ENCODE measurements at places on chromosomes 11 and 22.

GRCh38 chr11:65786786-65787636 lies at the start of gene OVOL1:
Gene OVOL1 (plus strand): TSS chr11:65787063. CDS start chr11:65787374, 311 bp downstream.
- no peak for DNase-seq

DNA sequence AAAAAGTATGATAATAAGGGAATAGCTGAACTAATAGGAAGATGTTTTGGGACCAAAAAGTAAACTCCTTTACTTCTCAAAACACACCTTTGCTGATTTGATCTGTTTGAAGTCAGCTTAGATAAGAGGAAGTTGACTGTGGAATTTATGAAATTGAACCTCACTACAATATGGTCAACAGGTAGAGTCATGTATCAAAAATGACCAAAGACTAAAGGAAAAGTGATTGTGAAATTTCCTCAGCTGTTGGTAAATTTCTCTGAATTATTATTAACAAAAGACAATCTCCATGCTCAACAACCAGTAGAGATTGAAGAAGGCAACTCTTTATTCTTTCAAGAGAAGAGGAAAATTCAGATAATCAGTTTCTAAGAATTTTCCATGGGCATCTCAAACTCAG lies 826.5 kb downstream of the KCNA4 start:
- DNase-seq, result no peak

DNA sequence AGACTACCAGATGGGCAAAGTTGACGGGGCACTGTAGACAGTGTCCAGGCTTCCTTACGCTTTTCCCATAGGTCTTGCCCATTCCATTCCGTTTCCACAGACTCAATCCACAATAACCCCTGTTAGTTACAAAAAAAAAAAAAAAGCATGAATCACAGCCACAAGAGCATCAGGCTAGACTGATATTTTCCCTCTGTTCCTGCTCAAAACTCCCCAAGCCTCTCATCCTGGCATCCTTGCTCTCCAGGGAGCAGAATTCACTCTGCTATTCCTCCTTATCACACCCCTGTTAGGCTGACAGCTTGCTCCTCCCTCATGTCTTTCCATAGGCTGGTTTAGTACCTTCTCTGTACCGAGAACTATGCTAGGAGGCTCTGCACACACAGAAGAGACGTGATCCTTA lies 42.2 kb downstream of the TMEM123 start:
- DNase-seq, result no peak

DNA sequence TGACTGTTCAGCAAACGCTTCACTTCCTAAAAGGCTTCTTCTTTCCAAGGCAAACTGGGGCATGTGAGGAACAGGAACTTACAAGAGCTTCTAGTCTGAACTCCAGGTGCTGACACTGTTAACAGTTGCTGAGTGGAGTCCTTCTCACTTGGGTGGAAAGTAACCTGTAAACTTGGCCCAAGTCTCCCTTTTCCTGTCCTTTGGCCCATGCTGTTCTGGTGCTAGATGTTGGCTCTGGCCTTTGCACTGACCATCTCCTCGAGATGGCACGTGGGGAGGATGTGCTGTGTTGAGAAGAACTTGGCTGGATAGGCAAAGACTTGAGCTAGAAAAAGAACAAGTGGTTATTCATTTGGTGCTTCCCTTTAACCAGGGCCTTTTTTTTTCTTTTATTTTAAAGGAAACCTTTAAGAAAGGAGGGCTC lies 53.6 kb downstream of the PTPRJ start:
- no peak for DNase-seq

- DNase-seq, result no peak
Observed at GRCh38 chr22:50151571-50152537, 18.7 kb upstream of the PANX2 start.

GRCh38 chr11:14578541-14578956 lies 58.4 kb upstream of the PSMA1 start:
- DNase-seq, result no peak

DNA sequence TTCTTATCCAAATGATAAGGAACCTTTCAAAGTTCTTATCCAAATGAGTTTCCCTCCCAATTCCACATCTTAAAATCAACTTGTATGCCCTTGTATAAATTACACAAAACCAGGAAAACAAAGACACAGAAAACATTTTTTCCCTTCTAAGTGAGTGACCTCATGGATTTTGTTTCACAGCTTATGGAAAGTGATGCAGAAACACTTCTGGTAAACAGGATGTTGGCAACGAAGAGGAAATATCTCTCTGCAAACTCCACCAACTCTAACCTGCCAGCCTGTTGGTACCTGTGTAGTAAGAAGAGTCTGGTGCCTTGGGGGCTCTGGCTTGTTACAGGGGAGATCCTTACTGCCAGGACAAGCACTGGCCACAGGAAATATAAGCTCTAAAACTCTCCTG lies 57.0 kb downstream of the CELSR1 start:
- no peak for DNase-seq

DNA sequence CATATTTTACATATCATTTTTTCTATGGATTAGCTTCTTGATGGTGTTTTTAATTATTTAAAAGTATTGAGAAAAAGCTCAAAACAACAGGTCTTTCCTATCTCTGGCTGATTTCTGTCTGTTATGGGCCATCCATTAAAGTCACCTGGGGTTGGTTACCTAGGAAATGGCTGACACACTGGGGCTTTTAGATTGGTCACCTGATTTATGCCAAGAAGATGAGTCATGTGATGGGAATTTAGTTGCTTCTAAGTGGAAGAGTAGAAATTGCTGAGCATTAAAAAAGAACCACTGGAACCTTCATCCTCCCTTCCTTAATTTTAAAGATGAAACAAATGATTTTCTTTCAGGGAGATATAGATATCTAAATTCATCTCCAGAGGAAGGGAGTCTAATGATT lies 48.8 kb upstream of the LARGE1 start:
- DNase-seq, result no peak

DNA sequence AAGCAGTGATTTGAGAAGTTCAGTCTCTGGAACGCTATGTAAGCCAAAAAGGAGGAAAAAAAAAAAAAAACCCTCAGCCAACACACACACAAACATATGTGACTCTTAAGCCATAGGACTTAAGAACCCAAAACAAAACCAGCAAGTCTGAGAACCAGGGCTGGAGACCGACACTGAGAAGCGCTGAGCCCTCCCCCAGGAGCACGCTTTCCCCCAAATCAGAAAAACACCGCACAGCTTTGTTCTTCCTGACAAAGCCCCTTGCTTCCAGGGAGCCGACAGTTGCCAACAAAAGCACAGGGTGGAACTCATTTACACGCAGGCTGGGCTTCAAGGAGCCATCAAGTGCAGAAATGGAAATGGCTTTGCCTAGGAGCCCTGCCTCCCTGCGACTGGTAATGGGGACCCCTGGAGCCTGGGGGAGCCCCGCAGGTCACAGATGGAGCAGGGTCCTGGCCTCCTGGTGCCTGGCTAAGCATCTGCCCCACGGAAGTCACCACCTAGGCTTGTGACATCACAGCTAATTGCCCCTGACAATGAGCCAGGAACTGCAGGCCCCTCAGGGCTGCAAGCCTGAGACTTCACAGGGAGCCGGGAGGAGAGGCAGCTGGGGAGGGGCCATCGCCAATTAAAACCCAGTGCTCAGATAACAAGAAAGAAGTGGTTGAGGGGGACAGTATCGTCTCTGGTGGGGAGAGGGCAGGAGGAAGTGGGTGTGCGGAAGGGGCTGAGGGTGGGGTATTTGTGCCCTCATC lies 66.9 kb downstream of the NFAM1 start:
- DNase-seq, result no peak

DNA sequence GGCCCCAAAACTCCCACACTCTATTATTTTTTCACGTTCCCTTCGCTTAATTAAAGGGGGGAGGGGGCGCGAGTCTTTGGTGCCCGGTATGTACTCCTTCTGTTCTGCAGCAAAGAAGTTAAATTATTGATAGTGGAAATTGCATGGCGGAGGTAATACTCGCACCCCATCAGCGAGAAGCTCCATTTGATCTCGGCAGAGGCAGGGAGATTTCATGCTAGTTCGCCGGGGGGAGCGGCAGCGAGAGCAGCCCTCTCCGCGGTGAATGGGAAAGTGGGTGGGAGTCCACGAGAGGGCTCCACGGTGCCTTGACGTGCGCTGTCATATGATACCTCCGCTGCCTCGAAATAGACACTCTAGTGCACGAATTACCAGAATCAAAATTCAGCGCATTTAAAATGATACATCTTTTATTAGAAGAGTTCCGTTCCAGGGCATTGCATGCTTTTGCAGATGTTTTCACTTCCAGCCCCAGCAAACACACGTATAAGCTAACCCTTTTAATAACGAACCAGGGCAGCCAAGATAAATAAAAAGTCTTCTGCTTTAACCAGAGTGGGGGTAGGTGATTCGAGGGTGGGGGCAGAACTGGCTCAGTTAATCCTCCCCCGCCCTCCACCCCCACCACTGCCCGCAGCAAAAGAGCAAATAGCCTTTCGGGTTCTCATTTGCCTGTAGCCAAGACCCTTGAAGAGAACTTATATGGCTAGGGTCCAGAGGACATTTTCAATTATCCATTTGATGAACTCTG lies 1.3 kb upstream of the BDNF start:
- peak; percentile 63 for DNase-seq

DNA sequence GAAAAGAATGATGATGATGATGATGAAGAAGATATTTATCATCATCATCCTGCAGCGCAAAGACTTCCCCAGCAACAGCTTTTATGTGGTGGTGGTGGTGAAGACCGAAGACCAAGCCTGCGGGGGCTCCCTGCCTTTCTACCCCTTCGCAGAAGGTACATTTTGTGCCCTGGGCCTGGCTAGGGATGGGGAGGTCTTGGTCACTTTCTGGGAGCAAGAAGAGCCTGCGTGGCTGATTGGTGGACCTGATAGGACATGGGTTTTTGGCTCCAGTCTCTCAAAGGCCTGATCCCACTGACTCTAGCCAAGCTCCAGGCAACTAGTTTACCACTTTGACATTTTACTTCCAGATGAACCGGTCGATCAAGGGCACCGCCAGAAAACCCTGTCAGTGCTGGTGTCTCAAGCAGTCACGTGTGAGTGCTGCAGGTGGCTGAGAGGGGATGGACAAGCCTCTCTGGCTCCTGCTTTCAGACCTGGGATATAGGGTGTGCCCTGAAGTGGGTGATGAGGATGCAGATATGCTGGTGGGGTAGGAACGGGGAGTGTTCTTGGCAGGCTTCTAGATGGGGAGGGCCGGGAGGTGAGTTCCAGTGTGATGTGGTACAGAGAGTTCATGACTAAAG lies 5.3 kb downstream of the SIDT2 start:
- DNase-seq, result no peak

DNA sequence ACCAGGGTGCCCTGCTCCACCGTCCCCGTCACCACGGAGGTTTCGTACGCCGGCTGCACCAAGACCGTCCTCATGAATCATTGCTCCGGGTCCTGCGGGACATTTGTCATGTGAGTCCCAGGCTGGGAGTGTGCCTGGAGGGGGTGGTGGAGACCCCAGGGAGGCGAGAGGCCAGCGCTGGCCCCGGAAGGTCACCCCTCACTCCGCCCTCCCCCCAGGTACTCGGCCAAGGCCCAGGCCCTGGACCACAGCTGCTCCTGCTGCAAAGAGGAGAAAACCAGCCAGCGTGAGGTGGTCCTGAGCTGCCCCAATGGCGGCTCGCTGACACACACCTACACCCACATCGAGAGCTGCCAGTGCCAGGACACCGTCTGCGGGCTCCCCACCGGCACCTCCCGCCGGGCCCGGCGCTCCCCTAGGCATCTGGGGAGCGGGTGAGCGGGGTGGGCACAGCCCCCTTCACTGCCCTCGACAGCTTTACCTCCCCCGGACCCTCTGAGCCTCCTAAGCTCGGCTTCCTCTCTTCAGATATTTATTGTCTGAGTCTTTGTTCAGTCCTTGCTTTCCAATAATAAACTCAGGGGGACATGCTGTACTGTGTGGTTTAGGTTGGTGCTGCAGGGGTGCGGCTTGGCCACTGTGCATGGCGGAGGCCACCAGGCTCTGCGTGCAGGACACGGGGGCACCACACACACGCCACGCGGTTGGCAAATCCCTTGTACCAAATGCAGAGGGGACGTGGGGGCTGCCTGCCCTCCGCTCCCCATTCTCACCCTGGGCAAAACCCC lies 35.4 kb downstream of the MUC2 start:
- no peak for DNase-seq

DNA sequence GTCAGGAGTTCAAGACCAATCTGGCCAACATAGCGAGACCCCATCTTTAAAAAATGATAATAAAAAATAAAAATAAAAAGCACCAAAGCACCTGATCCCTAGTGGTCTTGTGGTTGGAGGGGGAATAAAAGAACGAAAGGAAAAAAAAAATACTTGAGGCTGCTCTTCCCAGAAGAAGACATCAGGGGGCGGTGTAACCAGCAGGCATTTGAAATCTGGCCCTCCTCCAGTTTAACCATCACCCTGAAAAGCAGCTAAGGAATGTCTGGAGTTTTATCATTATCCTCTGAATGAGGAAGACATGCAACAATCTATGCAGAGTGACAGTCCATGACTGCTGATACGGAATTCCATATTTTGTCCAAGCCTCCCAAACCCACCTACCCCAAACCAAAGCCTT lies 5.6 kb upstream of the KCTD17 start:
- DNase-seq, result no peak

DNA sequence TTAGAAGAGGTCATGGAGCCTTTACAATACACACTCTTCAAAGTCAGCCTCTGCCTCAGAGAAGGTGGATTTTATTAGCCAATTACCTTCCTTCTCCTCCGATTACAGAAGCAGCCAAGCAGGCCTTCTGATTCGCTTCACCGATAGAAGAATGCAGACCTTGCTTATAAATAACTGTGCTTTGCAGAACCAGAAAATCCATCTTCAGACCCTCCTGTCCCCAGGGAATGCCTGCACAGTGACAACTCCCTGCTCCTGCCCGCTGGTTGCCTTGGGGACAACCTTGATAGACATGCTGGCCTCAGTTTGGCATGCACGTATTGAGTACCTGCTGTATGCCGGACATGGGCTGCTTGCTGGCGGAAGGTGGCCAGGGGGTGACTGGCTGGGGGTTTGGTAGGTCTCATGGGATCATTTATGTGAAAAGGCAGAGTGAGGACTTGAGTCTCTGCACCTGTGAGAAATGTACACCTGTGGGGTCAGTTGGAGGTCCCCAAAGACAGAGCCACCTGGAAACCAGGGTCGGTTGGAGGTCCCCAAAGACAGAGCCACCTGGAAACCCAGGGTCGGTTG lies 1238.7 kb downstream of the BRD1 start:
- no peak for DNase-seq

GRCh38 chr11:96265220-96265737 lies 77.7 kb downstream of the MAML2 start:
- no peak for DNase-seq

All from AG09319 (cell line).